AG04449 (cell line): ENCODE measurements at places on chromosomes 7 and 10.

- no peak for DNase-seq
Observed at GRCh38 chr10:97508342-97508741, 9.6 kb downstream of the UBTD1 start.

DNA sequence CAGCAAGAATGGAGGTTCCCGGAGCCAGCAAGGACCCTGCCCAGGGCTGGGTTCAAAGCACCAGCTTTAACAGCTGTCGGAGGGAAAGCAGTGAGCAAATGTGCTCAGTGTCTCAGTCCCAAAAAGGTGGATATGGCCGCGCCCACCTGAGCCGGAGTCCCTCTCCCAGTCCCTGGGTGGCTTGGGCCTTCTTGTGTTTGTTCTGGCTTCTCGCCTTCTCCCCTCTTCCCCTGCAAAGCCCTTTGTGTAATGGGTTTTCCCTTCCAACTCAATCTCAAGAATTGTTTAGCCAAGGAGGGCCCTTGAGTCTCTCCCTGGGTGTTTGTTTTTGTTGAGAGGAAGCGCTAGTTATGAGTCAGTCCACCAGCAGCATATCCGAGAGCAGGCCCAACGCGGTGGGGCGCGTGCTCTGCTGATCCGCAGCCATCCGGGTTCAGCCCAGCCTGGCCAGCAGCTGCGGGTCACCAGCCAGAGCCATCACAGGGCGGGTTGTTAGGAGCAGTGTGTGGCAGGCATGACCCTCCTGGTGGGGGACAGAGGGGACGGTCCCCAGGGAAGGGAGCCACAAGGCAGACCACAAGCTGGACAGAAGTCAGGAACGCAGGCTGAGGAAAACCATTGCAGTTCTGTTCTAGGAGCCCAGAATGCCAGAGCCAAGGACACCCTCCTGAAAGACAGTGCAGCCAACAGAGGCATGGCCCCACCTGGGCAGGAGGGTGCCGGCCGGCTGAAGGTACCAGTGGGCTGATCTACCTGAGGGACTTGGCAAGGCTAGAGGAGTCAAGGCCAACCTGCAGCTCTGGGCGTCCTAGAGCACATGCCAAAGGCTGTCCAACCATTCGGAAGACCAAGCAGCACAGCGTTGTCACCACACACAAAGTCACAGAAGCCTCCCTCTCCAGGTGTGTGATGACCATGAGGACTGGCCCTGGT is 21.3 kb downstream of the CALML3 start:
- DNase-seq = peak; percentile 65

- DNase-seq = no peak
Observed at GRCh38 chr7:51027106-51027934, 244.6 kb upstream of the GRB10 start.

DNA sequence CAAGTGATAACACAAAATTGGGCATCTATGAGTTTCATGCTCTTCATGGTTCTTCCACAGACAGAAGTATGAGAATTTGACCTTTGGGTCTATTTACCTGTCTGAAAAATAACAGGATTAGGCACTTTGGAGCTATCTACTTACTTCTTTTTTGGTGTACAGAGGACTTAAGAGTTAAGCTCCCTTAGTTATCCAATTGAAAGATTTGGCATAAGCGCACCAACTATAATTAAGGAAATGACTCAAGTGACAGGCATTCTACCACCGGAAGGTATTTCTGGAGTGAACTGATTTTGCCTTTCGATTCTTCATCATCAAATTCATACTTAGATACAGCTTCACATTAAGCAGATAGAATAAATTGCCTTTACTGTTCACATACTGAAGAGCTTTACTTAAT is 43.9 kb downstream of the IFIT5 start:
- peak; percentile 58 for DNase-seq

DNA sequence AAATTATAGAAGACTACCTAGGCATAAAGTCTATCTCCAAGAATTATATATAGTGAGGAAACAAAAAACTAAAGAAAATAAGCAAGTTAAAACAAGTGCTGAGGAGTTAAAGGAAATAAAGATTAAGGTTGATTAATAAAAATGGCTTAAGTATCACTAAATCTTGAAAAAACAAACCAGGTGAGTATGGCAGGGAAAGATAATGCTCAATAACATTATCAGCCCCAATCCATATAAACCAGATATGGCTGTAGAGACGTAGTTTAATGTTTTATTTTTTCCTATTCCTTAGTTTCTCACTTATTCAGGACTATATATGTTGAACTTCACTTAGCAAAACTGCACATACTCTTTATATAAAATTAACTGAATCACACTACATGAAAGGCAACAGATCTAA is 4.4 kb downstream of the WASL start:
- DNase-seq = no peak
